ENCODE measurements at places on chromosomes 11 and 22.

DNA sequence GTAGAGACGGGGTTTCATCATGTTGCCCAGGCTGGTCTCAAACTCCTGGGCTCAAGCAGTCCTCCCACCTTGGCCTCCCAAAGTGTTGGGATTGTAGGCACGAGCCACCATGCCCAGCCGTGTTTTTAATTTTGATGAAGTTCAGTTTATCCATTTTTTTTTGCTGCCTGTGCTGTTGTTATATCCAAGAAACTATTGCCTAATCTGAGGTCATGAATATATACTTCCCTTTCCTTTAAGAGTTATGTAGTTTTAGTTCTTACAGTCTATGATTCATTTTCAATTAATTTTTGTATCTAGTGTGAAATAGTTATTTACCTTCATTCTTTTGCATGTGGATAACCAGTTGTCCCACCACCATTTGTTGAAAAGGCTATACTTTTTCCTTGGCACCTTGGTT is 50.3 kb upstream of the SORL1-AS1 start:
- DNase-seq: no peak

GRCh38 chr11:79097246-79097875 is 343.5 kb downstream of the TENM4 start:
- no peak for DNase-seq

DNA sequence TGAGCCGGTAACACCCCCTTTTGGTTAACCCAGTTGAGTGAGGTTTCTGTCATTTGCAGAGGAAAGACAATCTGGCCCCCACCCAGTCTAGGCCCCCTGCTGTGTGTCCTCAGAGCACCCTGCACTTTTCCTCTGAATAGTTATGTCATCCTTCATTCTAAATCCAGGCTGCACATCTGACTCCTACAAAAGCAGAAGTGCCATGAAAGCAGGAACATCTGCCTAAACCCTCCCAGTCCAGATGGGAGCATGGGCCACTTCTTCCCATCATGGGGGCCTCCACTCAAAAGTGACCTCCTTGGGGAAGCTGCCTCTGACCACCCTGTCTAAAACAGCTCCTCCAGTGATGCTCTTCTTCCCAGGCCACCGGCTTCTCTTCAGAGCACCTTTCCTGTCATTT is 53.7 kb upstream of the HMGXB4 start:
- no peak for DNase-seq

GRCh38 chr22:20016734-20017621 is at the start of gene ARVCF:
Gene ARVCF, minus strand, starts transcription at chr22:20016823. Its CDS starts 26,029 bp downstream, at chr22:19990794.
- peak; percentile 84 for DNase-seq

DNA sequence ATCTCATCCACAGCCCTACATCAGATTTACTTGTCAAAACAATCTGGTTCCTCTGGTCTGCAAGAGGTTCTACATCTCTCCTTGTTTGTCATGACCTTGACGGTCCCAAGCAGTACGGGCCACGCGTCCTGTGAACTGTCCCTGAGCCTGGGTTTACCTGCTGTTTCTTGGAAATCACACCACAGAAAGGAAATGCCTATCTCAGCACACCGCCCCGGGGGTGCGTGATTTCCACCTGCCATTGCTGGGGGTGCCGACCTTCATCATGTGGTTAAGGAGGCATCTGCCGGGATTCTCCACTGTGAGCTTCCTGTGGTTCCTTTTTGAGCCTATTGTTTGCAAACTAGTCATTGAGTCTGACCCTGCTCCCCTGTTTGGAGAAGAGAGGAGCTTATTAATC is 1363.4 kb downstream of the BRD1 start:
- DNase-seq: no peak

GRCh38 chr22:22203048-22203971 is 41.3 kb upstream of the VPREB1 start:
- DNase-seq: no peak

- DNase-seq: no peak
These were observed 137.8 kb upstream of the BDNF start for GRCh38 chr11:27837895-27838563.

GRCh38 chr11:16356761-16357393 is 531 bp upstream of the SOX6 start:
- DNase-seq: peak; percentile 78

DNA sequence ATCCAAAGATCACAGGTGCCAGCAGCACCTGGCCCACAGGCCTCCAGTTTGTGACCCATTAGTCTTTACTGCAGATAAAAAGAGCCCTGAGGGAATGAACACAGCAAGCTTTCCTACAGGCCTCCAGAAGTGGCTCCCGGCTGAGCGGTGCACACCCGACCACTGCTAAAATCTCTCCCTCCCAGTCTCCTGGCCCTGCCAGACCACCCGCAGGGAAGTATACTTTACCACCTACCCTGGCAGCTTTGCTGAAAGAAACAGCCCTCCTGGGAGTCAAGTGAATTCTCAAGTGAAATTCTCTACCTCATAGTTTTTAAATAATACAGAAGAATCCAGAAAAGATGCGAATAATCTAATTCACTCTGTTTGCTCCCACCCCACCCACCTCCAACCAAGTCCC is 15.4 kb upstream of the MTNR1B start:
- DNase-seq: no peak

DNA sequence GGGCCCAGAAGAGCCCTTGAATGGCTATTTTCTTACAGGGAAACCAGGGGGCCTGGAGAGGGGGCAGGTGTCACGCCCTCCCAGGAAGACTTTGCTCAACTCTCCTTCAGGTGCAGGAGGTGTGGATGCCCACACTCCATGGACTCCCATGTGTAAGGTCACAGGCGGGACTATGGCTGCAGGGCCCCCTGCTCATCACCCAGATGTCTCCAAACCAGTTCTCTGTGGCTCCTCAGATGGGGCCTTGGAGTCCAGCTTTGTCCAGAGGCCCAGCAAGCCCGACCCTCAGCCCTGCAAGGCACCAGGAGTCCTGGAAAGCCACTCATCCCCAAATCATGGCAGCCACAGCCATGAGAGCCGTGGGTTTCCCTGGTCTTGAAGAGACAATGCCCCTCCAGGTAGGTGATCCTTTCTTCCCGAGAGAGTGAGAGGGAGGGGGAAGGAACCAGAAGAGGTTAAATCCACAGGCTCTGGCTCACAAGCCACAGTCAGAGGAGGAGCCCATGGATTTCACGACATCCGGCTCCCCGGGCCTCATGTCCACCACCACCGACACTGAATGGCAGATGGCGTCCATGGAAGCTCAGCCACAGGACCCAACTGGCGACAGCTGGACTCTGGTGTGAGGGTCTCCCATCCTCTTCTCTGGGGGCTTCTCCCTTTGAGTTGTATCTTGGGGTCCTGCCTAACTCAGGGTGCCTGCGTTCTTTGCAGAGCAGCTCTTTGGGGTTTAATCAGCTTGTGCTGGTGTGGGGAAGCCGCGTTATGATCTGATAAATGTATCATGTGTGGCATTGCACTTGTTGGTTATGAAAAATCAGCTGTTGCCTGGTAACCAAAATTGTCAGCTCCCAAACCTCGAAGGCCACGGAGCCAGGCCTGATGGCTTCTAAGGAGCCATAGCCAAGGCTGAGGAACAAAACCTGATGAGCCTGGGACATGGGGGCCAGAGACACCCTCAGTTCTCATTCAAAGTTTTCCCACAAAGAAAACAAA is 620.4 kb downstream of the BRD1 start:
- no peak for DNase-seq

- no peak for DNase-seq
These were observed 23.2 kb downstream of the PRR14L start for GRCh38 chr22:31726692-31727091.

GRCh38 chr11:27688076-27688475 is 12.2 kb downstream of the BDNF start:
- DNase-seq: no peak

- no peak for DNase-seq
These were observed 22.4 kb upstream of the MPPED2 start for GRCh38 chr11:30608534-30608933.

- DNase-seq: no peak
These were observed 11.6 kb downstream of the SRPRA start for GRCh38 chr11:126257144-126257543.

DNA sequence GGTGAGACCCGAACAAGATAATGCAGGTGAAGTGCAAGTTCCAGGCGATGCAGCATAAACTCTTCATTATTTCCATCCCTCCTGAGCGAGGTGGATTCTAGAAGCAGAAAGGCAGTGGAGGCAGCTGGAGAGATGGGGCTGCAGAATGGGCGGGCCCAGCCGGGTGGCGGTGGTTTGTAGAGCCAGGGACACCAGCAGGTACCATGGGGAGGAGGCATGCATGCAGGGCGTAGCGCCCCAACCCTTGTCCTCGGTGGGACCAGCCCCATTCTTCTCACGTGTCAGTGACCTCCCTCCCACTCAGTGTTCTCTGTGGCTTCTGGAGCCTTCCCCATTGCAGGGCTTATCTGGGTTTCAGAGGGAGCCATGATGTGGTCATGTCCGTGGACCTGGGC is 38.0 kb downstream of the MPPED1 start:
- no peak for DNase-seq

GRCh38 chr11:124867700-124868099 is 2.5 kb downstream of the ROBO3 start:
- DNase-seq: peak; percentile 27

- no peak for DNase-seq
These were observed 1.9 kb upstream of the OR9Q2 start for GRCh38 chr11:58186938-58187337.

- peak; percentile 24 for DNase-seq
These were observed 742 bp upstream of the CASP4 start for GRCh38 chr11:104968856-104969776.

- peak; percentile 40 for DNase-seq
These were observed 1348.2 kb upstream of the RAG2 start for GRCh38 chr11:37946155-37946766.

DNA sequence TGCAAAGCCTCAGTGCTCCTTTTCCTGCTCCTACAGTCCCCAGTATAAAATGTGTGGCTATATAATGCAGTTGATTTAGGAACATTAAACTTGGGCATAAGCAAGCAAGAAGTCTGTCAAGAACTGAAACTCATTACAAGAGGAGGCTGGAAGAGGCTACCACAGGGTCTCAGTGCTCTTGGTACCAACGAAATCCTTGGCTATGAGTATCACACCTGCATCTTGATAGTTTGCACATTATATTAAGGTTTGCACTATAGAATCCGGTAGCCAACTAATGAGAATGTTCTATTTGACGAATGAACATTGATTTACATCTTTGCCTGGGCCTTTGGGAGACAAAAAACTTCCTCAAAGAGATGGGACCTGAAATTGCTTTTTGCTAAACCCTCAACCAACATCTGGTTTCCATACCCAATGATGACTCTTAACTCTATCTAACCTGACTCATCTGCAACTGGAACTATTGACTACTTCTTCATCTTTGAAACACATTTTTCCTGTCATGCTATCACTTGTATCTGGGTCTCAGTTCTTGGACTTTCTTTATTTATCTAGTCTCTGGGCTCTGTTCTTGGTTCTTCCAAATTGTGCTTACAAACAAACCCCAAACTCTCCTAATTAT is 207.2 kb upstream of the CTSC start:
- DNase-seq: no peak

DNA sequence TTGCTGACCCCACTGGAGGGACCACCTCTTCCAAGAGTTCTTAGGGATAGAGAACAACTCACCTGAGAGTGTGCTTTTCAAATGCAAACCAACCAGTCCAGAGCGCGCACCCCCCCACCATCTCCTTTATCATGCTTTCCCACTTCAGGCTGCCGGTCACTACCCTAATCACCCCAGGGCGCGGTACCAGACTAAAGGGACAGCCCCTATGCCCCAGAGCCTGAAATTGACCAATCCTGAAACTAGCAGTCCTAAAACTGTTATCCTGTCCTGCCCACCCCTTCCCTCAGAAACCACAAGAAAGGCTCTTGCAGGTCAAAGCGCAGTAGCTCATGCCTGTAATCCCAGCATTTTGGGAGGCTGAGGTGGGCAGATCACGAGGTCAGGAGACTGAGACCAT is 37.0 kb downstream of the NEAT1 start:
- DNase-seq: no peak

DNA sequence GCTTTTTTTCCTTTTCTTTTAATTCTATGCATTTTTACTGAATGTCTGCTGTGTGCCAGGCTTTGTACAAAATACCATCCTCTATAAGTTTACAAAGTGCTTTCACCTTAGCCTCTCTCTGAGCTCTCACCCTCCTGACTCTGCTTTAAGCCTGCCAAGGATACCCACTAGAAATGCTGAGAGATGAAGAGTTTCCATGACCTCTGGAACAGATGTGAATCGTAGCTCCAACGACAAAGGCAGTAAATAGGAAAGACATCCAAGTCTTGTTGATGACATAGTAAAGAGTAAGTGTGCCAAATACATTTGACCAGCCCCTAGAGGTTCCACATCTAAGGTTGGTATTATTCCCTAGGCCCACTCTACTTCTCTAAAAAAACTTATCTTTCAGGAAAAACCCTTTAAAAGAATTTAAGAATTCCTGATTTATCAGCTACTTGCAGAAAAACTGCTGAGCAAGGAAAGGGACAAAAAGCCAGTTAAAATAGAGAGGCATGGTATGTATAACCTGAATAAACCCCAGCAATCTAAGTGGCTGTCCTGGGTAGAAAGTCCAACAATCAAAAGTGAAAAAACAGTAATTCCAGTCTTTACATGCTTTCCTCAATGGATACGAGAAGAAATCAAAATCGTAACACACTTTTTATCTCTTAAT is 45.4 kb downstream of the GAB2 start:
- DNase-seq: no peak

DNA sequence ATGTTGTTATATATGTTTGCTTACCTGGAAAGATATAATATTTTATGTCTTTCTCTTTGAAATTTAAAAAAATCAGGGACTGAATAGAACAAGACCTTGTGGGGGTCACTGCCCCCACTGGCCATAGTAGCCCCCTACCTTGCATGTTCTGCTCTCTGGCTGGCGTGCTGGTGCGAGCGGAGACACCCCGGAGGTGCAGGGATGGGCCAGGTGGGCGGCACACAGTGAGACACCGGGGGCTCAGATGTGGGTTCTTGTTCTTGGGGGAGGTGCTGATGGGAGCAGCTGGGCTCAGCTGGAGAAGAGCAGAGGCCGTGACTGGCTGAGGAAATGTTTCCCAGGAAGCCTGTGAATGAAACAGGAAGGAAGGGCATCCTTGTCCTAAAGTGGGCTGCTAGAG is 20.2 kb downstream of the GAB4 start:
- DNase-seq: no peak

DNA sequence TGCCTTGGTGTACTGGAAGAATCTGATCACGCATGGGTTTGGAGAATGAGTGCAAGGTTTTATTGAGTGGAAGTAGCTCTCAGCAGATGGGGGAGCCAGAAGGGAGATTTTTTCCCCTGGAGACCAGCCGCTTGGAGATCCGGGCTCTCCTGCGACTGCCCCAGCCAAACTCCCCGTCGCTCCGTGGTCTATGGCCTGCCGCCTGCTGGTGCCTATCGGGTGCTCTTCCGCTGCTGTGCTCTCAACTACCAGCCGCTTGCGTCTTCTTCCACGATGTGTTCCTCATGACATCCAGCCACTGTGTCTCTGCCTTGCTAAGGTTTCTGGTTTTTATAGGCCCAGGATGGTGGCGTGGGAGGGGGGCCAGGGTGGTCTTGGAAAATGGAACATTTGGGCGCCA is 145.6 kb upstream of the UBASH3B start:
- DNase-seq: no peak

GRCh38 chr11:8221046-8221723 is 42.5 kb downstream of the LMO1 start:
- DNase-seq: no peak

- no peak for DNase-seq
These were observed 122.1 kb downstream of the CSNK2A3 start for GRCh38 chr11:11230802-11231562.
